ENCODE measurements at places on chromosomes 2 and 18.
A peak's percentile ranks its signal among the peaks of the same experiment; 100 is the strongest.

DNA sequence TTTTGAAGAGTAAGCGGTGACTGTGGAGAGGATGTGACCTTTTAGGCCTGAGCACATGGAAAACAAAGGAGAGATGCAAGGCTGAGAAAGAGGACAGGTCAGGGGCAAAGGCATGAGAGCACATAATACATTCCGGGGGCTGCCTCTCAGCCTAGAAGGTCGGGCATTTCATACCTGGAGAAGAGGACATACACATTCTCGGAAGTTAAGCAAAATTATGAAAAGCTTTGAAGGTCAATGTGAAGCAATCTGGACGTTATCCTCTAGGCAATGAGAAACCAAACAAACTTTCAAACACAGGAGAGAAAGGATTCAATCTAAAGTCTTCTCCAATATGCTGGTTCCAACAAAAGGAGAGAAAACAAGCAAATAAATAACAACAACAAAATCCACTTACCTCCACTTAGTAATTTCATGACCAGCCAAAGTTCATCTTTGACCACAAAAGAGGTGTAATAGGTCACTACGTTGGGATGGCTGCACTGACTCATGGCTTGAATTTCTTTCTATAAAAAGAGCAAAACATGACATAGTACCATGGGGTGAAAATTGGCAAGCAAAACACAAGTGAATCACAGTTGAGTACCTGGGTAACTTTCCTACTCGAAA is 80.4 kb downstream of the STK39 start:
- no peak for DNase-seq

- DNase-seq, result peak; percentile 55
These were observed 40.5 kb downstream of the IRS1 start for GRCh38 chr2:226758921-226759640.

GRCh38 chr2:231356466-231356844 is 39.1 kb upstream of the B3GNT7 start:
- no peak for DNase-seq

- no peak for DNase-seq
These were observed 193.6 kb downstream of the SH3RF3 start for GRCh38 chr2:109322641-109323040.

- DNase-seq, result peak; percentile 80
These were observed 89.1 kb upstream of the KLF7 start for GRCh38 chr2:207254591-207255464.

- DNase-seq, result no peak
These were observed 1.6 kb downstream of the KLHL29 start for GRCh38 chr2:23386339-23387220.

DNA sequence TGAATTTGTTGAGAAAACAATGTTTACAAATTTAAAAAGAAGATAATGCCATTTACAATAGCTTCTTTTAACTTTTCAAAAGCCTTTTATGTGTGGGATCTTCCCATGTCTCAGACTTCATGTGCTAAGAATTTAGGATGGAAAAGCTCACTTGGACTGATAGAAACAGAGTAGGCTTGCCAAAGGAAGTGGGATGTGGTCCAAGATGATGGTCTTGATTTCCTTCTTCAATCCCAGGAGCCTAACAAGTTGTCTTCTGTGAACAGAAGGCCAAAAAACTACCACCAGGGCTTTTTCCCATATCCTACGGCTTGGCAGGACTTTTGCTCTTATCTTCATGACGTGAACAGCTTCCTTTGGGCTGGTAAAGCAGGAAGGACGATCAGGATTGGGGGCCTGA is 9.5 kb downstream of the CXCR4 start:
- no peak for DNase-seq

DNA sequence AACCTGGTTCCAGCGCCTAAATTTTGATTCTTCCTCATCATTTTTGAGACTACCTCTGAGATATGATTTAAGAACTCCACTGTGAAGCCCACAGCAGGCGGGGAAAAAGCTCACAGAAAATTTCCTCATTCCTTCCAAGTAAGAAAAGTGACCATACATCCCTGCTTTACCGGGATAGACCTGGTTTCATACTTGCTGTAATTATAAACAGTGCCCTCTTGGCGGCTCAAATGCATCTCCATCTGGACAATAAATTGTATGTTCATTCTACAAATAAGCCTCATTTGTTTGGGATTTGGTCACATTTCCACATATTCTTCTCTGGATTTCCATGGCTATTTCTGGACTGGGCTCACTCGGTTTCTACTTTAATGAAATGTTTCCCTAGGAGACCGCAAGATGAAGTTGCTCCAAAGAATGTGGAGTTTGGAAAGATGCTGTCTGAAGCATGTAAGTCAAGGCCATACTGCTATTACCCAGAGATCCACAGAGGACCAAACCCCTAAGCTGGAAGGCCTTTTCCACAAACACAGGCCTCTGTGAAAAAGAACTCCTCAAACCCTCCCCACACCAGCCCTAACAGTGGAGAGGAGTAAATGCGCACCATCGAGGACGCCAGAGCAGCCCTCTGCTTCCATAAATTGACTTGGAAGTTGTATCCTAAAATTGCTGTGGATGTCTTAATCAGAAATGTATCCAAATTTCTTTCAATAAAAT is 13.9 kb downstream of the STAT1 start:
- no peak for DNase-seq

- peak; percentile 54 for DNase-seq
These were observed 55.4 kb upstream of the CD28 start for GRCh38 chr2:203650860-203651613.

DNA sequence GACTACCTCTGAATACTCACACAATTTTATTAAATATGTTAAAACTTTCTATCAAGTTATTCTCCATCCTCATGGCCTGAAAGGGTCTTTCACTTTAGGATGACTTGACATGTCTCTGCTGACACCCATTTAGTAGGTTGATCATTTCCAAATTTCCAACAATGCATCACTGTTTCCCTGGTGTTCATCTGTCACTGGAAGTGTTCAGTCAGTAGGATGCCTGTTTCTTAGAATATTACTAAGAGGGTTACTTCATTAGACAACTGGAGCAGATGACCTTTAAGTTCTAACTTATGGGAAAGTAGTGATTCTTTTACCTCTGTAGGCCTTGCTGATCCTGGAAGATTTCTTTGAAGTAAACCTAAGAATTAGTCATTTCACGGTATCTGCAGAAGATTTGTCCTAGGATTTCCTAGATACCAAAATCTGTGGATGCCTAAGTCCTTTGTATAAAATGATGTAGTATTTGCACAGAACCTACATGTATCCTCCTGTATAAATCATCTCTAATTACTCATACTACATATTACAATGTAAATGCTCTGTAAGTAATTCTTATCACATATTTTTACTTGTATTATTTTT is 77.7 kb downstream of the MAP3K20 start:
- DNase-seq, result no peak

GRCh38 chr18:9182852-9183399 is 46.3 kb downstream of the ANKRD12 start:
- no peak for DNase-seq

GRCh38 chr18:54777989-54778388 is 50.3 kb upstream of the RAB27B start:
- DNase-seq, result no peak

GRCh38 chr18:62925031-62925688 is 209.8 kb downstream of the PHLPP1 start:
- peak; percentile 44 for DNase-seq

GRCh38 chr2:239137898-239138283 is 262.9 kb downstream of the HDAC4 start:
- DNase-seq, result no peak

- DNase-seq, result no peak
These were observed 34.2 kb downstream of the TMEM131 start for GRCh38 chr2:97961534-97961933.

GRCh38 chr2:137857881-137858280 is 106.4 kb upstream of the HNMT start:
- no peak for DNase-seq

GRCh38 chr2:136021976-136022375 is 36.5 kb upstream of the DARS1 start:
- no peak for DNase-seq

DNA sequence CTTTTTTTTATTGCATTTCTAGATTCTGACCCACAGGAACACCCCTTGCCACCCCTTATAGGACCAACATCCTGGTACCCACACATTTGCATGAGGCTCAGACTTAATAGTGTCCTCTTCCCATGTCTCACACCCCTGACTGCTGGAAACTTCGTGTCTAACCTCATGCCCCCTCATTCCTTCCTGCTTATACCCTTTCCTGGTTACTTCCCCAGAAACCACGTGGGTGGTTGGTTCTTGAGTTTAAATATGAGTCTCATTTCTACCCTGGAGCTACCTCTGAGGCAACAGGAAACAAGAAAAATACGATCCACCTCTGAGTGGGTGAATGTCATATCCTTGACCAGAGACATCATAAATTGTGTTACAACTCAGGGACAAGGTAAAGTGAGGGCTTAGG is 1.6 kb downstream of the TNP1 start:
- no peak for DNase-seq

DNA sequence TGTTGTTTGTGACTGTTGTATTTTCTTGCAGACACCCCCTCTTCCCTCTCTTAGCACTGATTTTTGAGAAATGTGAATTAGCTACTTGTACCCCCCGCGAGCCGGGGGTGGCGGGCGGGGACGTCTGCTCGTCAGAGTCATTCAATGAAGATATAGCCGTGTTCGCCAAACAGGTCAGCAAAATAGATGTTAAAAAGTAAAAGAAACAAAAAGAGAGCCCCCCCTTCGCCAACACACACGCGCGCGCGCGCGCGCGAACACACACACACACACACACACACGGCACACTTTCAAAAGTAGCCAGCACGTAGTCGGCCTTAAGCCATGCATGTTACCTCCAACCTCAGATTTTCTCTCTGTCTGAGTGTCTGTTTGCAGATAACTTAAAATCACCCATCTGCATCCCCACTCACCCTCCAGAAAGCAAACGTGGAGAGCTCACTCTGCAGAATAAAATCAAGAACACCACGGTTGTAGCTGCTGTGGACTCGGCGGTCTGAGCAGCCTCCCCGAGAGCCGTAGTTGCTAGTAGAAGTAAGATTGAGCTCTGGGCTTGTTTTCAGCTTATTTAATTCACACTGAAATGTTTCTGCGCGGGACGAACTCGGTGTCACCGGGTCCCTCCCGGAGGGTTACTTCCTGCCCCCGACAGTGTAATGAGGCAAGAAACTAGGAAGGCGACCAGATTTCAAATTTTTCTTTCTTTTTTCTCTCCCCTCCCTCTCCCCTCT is 5.1 kb downstream of the MEIS1 start:
- peak; percentile 52 for DNase-seq

DNA sequence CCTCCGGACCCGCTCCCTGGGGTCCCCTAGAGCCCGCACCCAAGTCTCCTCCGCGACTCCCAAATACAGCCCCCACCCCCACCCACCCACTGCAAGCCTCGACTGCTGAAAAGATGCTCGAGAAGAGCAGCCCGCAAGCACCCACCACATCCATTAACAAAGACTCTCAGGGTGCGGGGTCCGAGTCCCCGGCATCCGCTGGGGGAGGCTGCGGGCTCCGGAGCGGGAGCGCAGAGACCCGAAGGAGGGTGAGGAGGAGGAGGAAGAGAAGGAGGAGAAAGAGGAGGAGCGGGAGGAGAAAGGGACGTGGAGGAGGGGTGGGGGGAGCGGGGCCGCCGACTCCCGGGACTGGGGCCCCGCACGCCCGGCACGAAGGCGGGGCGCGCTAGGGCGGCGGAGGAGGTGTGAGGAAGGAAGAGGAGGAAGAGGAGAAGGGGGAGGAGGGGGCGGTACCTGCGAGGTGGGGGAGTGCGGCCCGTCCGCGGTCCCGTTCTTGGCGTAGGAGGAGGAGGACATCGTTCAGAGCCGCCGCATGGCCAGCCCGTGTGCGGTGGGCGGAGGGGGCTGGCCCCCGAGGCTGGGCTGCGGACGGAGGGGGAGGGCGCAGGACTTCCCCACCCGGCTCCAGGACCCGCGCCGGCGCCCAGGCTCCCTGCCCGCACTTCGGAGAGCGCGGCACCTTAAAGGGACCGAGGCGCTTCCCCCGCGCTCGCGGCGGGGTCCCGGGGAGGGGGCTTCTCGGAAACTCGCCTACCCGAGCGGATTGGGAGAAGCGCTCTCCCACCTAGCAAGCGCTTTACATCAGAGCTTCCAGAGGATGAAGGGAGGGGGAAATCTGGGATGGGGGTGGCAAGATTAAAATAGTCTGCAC is at the start of gene CACNB4:
TSS of gene CACNB4 (minus strand) at position 549 of the 871 bp plus-strand sequence.
- no peak for DNase-seq

GRCh38 chr18:23569299-23570063 is 16.8 kb downstream of the NPC1 start:
- no peak for DNase-seq

DNA sequence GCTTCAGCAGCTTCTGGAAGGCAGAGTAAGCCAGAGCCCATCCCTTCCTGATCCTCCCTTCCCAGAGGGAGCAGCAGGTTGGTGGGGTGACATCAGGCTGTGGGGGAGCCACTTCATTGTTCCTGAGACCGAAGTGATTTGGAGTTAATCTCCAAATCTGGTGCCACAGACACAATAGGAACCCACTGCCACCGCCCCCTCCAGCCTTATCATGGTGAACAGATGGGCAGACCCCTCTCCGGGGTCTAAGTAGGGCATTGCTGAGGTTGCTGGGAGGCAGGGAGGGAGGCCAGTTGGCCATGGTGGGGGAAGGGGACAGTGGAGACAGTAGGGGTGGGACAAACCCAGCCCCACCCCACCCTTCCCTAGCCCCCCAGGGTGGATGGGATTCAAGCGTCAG is 25.6 kb upstream of the SLC35F6 start:
- DNase-seq, result no peak

DNA sequence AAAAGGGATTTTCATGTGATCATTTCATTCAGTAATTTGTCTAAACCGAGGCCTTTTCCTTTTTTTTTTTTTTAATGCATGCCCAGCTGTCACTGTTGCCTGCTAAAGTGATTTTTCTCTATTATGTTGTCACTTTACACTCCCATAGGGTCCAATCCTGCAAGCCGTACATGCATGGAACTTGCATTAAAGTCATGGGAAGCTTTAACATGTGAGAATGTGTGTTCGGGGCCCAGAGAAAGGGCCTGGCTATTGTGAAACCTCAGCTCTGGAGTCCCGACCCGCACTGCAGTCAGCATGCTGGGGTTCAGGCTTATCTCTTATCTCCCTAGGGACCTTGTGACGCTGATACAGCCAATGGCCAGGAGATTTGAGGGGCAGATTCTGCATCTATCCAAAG is 474.6 kb downstream of the SLC4A3 start:
- no peak for DNase-seq

- DNase-seq, result no peak
These were observed 45.6 kb downstream of the HDLBP start for GRCh38 chr2:241269707-241270520.

DNA sequence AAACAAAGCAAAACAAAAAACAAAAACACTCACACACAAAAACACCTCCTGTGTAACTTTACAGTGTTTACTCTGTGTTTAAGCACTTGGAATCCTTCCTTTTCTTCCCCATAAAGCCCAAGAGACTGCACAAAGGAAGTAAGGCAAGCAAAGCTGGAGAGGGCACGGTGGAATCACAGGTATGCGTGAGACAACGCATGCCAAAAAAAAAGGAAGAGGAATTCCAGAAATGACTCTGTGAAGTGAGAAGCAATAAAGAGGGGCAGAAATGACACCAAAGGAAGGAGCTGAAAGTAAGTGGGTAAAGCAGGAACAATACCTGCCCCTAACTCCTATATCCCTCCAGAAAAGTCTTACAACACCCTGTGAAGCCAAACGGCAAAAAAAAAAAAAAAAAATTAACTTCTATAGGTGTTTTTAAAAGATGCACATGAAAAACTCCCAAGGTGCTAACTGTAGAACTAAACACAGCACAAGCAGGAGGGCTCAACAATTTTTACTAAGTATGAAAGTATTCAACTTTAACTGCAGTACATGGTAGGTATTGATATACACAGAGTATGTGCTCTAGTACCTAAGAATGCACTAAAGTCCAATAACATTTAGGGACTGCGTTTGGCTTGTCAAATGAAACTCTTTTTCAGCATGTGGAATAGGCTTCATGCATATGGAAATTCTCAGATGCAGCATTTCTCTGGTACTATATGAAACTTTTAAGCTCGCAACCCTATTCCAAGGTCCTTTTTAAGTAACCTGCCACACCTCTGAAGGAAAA is 9.1 kb downstream of the RND3 start:
- no peak for DNase-seq

Measured in fibroblast of skin of scalp (primary cell).